Skeletal muscle cell (primary cell): ENCODE measurements at places on chromosomes 1 and 21.

- no peak for DNase-seq
Measured at GRCh38 chr21:15539376-15539775, 190.4 kb upstream of the USP25 start.

GRCh38 chr1:5493851-5494311, 498.3 kb downstream of the NPHP4 start:
- no peak for DNase-seq

DNA sequence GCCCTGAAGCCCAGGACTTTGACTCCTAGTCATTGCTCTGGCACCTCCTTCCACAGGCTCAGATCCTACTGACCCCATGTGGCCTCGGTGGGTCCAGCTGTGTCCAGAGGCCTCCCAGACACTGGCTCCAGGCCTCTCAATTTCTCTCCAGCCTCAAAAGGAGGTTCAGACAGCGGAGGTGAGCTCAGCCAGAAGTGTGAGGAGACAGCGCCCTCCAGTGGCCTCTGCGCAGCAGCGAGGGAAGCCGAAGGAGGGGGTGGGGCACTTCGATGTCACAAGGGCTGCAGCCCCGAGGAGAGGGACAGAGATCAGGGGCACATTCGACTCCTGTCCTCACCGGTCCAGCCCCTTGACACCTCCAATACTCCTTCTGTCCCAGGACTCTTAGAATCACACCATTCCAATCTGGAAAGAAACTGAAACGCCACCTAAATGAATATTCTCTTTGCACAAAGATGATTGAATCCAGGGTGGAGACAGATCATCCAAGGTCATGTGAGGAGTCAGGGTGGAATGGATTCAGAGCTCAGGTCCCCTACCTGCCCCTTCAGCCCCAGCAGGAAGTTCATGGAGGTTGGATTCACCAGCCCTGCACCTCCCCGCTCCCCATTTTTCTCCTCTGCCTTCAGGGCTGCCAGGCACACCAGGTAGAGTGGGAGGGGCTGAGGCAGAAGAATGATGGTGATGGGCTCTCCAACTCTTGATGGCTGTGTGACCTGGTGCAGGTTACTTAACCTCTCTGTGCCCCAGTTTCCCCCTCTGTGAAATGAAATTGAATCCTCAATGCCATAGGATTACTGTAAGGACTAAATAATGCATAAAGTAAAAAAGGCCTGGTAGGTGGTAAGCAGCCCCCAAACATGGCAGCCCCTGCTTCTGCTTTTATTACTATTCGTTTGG, 34.8 kb upstream of the ZBTB40 start:
- peak; percentile 25 for DNase-seq

DNA sequence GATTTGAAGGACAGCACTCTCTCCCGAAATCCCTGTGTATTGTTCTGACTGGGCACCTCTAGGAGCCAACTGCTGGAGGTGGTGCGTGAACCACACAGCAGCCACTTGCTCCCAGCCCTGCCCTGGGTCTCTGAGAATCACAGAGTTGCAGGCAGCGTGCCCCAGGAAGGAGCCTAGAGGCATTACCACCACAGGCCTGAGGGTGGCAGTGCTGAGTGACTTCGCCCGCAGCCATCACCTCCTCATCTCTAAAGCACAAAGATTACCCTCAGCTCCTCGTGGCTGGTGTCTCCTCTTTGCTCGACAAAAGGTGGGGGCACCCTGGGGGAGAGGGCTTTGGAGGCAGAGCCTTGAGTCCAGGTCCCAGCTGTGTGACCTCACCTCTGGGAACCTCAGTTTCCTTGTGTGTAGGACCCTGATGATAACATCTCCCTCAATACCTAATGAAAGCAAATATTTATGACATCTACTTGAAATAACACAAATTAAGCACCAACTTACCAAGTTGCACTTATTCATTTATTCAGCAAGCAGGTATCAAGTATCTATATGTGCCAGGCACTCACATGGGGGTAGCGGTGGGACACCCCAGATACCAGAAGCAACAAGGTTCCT, 86.3 kb downstream of the VWA5B1 start:
- no peak for DNase-seq

- DNase-seq: no peak
Measured at GRCh38 chr1:7561331-7561921, 209.7 kb upstream of the VAMP3 start.

GRCh38 chr1:64514197-64514765, 44.4 kb downstream of the CACHD1 start:
- peak; percentile 82 for DNase-seq

DNA sequence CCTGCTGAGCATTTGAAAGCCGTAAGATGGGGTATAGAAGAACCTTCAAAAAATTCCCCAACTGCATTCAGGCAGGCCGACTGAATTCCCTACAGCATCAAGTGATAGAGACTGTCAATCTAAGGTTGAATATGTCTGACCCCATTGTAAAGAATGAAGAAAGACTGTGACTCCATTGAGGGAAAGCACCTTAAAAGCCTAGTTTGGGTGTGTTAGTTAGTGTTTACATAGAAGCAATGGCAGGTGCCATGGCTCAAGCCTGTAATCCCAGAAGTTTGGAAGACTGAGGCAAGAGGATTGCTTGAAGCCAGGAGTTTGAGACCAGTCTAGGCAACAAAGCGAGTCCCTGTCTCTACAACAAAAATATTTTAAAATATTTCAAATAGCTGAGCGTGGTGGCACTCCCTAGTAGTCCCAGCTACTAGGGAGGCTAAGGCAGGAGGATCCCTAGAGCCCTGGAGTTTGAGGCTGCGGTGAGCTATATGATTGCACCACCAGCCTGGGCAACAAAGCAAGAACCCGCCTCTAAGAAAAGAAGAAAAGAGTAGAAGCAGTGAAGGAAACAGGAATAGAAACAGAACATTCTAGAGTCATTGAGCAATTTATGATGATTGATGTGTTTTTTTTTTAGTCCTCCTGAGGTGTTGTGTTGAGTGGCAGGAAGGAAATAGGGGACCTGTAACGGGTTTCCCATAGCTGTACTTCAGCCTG, 15.4 kb downstream of the POLR3GL start:
- DNase-seq: no peak

DNA sequence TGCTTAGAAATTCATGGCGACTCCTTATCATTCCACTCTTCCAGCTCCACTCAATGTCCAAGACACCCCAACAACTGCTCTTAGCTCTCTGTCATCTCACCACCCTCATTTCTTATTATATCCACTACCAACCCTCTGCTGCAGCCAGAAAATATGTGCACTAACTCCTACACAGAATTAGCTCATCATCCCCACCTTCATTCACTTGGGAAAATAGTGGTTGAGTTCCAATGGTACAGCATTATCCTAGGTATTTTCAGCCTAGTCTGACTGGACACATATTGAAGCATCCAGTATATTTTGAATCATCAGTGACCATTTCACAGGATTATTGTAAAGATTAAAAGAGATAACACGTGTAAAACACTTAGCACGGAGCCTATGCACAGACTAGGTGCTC, 16.7 kb upstream of the VSIG8 start:
- DNase-seq: no peak

DNA sequence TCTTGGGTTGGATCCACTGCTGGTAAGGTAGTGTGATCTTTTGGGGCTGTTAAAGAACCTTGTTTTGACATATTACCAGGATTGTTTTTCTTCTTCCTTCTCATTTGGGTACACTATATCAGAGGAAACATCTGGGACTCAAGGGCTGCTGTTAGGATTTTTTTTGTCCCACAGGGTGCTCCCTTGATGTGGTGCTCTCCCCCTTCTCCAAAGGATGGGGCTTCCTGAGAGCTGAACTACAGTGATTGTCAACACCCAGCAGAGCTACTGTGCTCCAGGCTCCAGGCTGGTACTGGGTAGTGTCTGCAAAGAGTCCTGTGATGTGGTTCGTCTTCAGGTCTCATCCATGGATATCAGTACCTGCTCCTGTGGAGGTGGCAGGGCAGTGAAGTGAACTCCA, 20.6 kb downstream of the IFI16 start:
- no peak for DNase-seq

DNA sequence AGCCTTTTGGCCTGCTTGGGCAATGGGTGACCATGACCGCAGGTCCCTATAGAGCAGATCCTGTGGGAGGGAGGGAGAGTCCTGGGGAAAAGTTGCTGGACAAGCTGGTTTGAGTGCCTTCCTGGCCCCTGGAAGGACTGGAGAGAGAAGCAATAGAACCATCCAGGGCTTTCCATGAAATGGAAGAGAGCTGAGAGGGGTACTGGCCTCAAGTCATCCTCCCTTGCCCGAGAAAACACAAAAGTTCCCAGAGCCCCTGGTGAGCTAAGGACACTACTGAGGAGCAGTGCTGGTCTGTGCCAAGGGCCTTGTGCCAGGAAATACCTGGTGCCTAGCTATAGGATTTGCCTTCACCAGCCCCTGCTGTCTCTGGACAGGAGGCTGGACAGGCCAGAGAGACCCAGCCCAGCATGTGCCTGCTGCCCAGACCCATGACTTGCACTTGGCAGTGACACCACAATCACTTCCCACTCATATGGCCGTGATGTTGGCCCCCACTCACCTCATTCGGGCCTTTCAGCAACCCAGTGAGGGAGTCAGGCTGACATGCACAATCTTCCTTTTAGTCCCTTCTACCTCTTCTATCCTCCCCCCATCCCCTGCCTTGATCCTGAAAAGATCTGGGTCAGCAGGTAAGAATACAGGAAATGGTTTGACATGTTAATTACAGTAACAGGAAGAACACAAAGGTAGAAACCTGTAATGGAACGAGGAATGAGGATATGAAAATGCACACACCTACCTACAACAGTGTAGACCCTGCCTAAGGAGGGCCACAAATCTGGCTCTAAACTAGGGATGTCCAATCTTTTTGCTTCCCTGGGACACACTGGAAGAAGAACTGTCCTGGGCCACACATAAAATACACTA, 7.0 kb downstream of the SH3BP5L start:
- DNase-seq: no peak

GRCh38 chr1:46617833-46618232, 1.2 kb upstream of the MOB3C start:
- no peak for DNase-seq

DNA sequence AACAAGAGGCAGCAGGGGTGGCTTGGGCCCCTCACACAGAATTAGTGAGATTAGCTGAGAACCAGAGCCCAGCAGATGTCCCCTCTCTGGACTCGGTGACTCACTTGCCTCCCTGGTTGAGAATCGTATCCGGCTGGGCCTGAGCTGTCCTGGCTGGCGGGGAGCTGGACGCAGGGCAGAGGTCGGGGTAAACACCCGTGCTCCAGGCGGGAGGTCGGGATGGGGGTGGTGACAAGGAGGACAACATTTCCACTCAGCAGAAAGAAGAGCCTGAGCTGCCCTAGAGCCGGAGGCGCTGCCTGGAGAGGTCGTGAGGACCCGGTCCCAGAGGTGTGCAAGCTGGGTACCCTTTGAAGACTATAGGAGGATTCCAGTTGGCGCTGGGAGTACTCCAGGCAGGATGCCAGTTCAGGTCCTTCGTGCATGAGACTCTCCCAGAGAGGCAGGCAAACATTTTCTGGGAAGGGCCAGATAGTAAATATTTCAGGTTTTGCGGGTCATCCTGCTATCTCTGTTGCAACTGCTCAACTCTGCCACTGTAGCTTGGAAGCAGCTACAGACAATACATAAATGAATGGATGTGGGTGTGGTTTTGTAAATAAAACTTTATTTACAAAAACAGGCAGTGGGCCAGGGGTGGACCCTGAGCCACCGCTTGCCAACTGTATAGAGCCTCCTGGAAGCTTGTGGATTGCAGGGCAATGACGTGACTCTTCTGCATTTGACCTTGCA, 116.8 kb upstream of the WNT4 start:
- no peak for DNase-seq

- no peak for DNase-seq
Measured at GRCh38 chr1:58745117-58745516, 38.7 kb downstream of the JUN start.

DNA sequence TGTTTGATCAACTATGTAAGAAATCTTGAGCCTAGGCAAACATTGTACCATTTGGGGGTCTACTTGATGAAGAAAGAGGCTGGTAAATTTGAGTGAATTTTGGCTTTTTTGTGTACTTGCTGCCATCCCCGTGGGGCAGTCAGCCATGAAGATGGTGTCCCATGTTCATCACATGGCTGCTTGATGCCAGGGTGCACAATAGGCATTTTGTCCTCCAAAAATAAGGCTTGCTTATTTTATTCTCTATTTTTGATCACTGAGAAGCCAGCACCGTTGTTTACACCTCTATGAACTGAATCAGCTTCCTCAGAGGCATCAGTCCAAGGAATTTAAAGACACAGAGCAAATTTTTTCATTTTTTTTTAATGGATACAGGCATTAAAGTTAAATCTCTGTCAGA, 1195.7 kb downstream of the AMY1C start:
- no peak for DNase-seq

DNA sequence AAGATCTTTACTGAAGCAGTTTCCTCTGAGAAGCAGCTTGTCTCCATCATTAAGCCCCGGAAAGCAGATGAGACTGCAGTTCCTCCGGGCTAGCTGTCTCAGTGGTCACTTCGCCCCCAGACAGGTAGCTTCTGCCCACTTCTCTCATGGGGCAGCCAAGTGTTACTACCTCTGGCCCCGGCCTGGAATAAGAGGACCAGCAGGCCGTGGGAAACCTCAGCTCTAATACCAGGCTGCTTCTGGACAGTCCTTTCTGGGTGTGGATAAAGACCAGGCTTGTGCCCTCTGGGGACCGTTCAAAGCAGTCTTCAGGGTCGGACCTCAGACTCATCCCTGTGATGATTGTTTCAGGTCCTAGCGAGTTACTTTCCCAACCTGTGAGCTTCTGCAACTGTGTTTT, 54.8 kb downstream of the RUNX3 start:
- no peak for DNase-seq
